T-helper 2 cell treated with Interferon-gamma antibody and Interleukin-4, amounts not matched to agents 5 μg/mL and 100 μg/mL, for 36 hours (primary cell): ENCODE measurements at places on chromosomes 1 and 21.

DNA sequence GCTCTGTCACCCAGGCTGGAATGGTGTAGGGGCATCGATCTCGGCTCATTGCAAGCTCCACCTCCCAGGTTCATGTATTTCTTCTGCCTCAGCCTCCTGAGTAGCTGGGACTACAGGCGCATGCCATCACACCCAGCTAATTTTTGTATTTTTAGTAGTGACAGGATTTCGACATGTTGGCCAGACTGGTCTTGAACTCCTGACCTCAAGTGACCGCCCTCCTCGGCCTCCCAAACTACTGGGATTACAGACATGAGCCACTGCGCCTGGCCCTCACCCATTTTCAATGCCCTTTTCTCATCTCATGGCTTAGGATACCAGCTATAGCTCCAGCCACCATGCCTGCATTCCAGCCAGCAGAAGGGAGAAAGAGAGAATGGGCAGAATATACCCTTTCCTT is 12.9 kb upstream of the SOX13 start:
- DNase-seq, result no peak

DNA sequence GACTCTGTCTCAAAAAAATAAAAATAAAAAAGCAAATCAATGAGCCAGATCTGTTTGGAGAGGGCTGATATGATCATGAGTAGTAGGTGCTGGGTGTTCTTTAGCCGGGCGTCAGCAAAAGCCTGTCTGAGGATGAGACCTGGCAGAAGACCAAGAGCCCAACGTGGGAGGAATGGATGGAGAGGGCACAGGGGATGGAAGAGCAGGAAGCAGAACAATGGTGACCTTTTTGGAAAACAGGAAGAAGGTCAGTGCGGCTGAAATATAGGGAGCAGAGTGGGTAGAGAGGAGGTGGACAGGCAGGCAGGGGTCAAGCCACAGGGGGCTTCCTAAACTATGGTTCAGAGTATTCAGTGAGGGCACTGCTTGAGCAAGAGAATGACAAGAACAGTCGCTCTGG is 30.9 kb downstream of the VWA5B1 start:
- no peak for DNase-seq

DNA sequence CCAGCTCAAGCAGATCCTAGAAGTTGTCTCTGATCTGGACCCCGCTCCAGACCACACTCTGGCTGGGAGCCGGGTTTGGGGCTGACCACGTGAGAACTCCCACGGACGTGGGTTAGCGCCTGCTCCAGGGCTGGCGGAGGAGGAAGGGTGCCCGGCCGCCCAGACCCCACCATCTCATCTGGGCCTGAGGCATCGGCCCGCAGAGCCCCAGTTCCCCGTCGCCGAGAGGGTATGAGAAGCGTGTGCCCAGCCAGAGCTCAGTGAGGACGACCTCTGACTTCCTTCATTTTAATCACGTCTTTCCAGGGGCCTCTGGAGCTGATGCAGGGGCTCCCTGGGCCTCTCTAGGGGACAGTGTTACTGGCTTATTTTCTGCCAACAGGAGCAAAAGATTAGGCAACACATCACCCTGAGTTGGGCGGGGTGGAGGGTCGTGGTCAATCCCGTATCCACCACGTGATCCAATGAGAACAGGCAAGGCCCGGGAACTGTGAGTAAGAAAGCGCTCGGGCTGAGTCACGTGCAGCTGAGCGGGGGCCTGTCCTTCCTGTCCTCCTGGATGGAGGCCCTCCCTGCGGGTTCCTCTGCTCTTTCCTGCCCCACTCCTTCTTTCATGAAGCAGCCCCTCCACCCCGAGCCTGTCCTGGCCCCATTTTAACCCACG is 81.1 kb downstream of the SIK1 start:
- peak; percentile 24 for DNase-seq

DNA sequence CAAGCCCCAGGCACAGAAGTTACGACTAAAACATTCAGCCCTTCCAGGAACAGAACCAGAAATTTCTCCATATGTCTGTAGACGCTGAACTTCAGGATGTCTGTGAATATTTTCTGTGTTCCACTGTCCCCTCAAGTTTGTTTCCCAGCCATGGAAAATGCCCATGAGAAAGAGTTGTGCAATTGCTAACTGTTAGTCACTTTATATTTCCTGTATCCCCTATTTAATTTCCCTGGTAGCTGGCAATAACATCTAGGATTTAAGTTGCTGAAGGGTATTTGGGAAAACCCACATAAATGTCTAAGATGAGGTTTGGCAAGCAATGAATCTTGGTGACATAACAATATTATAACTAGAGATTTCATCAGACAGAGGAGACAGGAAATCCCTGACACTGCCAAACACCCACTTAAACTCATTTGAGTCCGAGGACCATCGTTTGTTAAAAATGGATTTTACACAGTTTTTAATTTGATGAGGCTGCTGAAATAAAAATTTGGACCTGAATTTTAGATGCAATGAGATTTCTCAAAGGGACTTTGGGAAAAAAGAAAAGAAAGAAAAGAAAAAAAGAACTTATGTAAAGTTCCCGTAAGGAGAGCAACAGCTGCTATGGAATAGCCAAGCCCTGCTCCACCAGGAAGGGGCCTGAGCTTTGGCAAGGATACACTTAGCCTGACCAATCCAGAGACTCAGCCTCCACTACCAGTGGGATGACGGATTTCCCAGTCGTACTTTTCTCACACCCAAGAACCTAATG is 21.8 kb upstream of the ERRFI1 start:
- no peak for DNase-seq

DNA sequence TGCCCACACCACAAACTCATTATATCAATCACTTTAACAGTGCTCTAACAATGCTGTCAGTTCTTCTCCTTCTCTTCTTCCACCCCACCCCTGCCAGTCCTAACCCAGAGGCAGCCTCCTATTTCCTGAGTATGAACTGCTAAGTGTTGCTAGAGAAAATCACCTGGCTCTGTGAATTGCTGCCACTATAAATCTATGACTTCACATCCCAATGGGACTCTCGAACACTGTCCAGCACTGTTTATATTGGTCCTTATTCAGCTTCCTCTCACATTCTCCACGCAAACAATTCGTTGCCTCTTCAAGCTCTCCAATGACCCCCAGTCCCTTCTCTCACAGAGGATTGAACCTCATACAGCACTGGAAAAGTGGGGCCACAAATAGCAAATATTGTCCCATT is 27.0 kb upstream of the USH2A start:
- DNase-seq, result no peak

DNA sequence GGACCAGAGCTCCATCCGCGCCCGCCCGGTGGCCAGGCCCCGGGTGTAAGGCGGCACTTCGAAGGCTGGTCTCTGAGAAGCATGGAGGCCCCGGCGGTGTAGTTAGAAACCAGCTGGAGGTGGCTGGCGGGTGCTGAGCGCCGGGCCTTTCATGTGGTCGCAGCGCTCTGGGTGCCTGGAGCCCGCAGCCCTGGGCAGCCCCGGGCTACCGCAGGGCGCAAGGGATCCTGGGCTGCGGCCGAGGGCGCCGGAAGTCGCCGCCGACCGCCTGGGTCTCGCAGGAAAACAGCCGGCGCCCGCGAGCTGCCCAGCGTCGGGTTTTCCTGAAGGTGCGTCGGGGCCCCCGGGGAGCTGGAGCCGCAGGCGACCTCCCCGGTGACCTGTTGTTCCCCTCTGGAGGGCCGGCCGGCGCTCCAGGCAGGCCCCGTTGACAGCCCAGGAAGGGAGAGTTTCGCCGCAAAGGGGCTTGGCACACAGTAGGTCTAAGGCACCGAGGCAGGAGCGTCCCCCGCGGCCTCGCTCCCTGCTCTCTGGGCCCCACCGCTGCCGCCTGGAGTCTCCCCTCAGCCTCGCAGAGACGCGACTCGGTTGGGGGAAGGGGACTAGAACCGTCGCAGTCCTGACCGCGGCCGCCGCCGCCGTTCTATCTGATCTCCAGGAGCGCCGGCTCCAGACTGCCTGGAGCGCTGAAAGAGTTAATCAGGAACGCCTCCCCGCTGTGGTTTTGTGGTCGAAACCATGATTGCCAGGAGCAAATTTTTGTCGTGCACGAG is 2.7 kb downstream of the GRHL3 start:
- peak; percentile 81 for DNase-seq

- DNase-seq, result no peak
These were observed 2.7 kb upstream of the KIF21B start for GRCh38 chr1:201026234-201026633.

- DNase-seq, result no peak
These were observed 66.8 kb downstream of the OBSCN start for GRCh38 chr1:228274452-228275178.

DNA sequence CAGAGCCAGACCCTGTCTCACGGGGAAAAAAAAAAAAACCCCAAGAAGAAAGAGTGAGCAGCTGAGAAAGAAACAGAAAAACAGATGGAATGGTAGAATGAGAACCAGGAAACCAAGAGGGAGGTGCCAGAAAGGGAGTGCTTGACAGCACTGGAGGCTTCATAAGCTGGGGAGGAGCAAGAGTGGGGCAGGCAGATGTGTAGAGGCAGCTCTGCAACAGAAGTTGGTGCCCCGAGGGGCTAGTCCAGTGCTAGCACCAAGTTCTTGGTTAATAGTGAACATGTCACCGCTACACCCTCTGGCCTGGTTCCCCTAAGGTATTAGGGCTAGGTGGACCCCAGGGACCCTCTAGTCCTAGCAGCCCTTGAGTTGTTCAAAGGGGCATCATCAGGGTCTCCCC is 98.0 kb downstream of the TGFBR3 start:
- DNase-seq, result no peak

GRCh38 chr1:102365071-102365470 is 368.3 kb upstream of the OLFM3 start:
- no peak for DNase-seq

GRCh38 chr1:167628741-167629515 is 1.1 kb upstream of the RCSD1 start:
- no peak for DNase-seq

DNA sequence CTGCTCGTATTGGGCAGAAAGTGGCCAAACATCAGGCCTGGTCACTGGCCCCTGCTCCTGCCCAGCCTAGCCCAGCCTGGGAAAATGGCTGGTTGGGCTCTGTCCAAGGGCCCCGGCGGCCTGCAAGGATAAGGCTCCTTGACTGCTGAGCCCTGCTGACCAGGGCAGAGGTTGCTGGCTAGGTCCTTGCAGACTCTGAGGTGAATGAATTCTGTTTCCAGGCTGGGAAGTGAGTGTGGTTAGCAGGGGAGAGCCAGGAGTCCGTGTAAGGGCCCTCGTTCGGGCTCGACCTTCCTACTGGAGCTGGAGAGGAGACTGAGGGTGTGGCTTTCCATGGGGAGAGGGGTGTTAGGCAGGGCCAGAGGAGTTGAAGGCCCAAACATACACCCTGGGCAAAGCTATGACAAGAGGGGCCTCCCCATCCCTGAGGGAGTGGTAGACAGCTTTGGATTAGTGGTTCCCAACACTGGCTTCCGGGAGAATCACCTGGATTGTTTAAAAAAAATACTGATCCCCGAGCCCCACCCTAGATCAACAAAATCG is 20.6 kb downstream of the CSF1 start:
- no peak for DNase-seq

- DNase-seq, result no peak
These were observed 25.3 kb downstream of the KNCN start for GRCh38 chr1:46526013-46526690.

DNA sequence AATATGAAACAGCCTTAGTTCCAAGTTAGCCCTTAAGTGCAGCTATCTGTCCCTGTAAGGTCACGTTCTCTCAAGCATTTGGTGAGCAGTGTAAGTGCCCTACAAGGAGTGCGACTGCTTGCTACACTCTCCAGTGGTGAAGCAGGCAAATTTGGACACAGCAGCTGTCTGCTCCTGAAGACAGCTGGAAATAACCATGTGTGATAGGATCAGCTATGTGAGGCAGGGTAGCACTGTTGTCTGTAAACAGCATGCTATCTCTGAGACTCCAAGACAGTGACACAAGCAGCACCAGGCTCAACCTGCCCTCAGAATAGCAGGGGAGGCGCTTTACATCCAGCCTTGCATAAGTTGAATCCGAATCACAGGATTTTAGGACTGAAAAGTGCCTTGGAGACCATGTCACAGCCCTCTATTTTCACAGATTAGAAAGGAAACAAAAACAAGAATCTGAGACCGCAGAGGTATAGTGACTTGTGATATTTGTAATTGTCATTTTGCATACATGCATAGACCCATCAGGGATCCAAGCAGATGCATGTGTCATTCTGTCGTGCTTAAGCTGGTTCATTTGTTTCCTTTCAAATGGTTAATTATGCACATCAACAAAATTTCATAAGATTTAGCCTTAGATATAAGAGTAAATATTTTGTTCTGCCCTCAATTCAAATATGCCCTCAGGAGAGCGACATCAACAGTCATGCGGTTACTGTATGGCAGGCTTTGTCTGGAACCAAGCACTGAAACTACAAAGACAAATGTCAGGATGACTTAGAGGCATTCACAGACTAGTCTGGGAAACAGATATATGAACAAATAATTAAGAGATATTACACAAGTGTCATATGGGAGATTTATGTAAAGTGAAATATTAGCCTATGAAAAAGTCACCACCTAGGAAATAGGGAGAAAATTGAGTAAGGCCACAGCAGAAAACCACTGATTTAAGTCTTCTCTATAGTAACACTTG is 134.9 kb upstream of the NRIP1 start:
- no peak for DNase-seq

DNA sequence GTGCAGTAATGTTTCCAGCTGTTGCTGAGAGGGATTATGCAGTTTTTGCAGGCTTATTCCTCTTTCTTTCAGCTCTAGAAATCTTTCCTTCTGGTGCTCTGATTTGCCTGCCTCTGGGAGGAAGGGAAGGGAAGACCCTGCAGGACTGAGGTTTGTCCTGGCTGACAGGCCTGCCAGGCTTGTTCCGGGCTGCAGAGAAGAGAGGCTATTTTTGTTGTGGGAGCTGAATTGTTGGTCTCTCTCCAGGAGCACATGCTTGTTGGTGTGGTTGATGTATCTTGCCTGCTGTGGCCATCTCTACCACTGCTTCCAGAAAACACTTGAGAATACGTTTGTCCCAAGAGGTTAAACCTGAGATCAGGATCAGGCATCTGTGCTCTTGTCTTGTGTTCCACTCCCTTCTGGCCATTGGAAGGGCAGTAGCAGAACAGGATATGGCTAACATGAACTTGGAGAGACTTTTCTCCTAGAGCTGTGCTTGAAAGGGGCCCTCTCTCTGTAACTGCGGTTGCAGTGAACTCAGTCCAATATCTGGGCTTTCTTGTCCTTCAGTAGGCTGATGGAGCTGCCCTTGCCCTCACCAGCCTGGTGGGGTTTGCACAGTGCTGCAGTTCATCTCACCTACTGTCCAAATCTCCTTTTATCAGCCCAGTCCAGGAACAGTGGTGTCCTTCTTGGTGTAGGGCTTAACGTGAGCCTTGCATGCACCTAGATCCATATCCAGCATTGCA is 21.5 kb upstream of the SLC25A34 start:
- DNase-seq, result no peak

GRCh38 chr1:100250264-100250663 is 630 bp upstream of the DBT start:
- no peak for DNase-seq
